ENCODE measurements at places on chromosomes 5 and 9.

DNA sequence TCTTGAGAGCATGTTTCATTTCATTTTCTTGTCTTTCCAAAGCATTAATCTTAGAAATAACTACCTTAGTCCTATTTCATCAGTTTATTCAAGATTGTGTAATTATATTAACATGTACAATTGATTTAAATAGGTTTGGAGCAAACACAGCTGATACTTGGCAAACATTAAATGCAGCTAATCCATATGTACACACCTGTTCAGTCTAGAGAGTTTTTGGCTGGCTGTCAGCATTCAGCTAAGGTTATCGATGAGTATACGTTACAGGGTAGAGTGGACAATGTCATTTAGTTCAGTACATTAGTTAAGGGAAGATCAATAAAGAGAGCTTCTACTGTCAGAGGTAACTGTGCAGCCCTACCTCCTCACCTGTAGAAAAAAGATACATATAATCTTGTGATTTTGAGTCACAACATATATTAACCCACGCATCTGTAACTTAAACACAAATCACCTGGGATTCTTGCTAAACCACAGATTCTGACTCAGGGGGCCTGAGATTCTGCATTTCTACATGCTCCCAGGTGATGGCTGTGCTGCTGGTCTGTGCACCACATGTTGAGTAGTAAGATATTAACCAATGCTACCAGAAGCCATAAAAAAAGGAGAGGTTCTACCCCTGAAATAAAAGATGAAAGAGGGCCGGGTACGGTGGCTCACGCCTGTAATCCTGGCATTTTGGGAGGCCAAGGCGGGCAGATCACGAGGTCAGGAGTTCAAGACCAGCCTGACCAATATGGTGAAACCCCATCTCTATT lies 34.1 kb upstream of the PCA3 start:
- no peak for DNase-seq

DNA sequence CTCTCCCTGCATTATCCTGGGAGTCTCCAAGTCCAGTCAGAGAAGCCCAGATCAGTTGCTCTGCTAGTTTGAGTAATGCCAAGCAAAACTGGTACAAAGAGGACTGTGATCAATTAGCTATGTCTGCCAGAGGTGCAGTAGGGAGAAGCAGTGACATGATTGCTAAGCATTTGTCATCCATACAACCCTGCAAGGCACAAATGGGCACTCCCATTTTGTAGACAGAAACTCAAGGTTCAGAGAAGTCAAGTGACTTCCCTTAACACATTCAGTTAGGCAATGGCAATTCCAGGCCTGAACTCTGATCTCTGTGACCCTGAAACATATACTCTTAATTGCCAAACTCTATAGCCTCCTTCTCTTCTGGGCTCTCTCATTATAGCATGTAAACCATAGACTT lies 34.0 kb downstream of the NDST1 start:
- no peak for DNase-seq

- no peak for DNase-seq
Observed at GRCh38 chr5:53900677-53901076, 340.2 kb downstream of the NDUFS4 start.

DNA sequence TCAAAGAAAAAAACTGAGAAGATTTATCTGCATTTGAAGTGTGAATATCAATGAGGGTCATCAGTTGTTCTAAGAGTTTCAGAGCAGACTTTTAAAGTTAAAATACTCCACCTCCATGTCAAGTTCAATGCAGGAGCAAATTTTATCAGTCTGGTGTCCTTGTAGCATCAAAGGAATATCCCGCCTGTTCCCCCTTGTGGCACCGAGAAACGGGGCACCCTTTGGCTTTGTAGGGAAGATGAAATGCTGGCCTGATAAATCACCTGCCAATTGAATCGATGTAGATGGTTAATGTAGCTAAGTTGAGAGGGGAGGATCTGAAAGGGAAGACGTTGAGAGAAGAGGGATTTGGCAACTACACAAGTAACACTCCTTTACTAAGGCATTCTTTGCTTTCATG lies 714.5 kb downstream of the EFNA5 start:
- no peak for DNase-seq

DNA sequence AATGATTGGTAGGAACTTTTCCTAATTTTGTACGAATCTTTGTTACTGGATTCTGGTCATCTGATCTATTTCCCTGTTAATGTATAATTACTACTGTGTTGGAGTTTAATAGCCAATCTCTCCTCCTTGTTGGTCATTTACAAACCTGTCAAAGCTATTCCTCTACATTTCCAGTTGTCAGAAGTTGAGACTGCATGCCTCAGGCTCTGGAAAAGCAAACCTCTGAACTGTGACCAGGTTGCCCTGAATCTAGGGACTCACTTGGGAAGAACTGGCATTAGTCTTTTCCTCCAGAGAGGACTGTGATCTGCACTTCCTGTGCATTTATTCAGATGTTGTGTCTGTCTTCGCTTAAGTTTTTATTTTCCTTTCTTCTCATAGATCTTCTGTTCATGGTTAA lies 16.1 kb downstream of the PDLIM4 start:
- no peak for DNase-seq

DNA sequence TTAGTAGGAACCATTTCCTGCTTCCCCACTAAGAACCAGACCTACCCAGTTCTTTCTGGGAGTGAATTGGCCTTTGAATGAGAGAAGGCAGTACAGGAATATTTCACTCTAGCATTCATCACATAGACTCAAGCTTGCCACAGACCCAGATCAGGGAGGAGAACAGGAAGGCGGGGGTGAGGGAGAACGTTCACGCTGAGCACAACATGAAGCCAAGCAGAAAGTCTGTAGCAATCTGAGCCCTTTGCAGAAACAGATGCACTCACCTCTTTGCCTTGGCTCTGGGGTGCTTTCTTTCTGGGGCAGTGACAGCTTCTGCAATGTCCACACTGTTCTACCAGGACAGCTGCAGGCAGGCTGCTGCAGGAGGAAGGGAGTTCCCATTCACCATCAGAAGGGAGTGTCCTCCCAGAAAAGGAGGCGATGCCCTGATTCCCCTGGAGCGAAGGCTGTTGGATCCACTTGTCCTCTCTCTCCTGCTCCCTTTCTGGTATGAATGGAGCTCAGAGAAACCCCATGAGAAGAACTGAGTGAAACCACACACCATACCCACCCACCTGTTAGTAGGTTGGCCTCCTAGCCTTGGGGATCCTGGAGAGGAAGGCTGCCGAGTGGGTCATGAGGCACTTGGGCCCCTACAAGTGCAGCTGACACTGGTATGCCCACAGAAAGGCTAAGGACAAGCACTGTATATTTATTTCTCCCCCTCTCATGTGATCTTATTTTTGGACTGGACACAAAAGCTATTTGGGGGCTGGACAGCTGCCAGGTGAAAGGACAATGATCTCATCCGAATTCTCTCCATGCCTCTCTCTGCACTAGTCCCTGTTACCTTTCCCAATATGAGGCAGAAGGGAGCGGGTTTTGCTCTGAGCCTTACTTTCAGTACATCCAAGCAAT lies 11.7 kb upstream of the FGF1 start:
- no peak for DNase-seq

GRCh38 chr5:100469767-100470166 lies 65.4 kb upstream of the FAM174A start:
- DNase-seq, result no peak

DNA sequence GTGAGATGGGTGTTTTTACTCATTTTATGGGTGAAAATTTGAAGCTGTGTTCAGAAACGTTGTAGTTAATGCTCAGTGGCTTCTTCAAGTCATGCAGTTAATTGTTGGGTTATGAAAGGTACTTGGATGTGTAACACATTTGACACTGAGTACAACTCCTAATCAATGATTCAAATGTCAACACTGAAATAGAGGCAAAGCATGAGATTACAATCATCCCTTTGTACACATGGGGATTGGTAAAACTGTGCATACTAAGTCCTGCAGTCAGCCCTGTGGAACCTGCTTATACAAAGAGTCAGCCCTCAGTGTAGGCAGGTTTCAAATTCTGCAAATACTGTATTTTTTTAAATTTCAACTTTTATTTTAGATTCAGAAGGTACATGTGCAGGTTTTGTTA lies 3.3 kb downstream of the ABLIM3 start:
- no peak for DNase-seq

DNA sequence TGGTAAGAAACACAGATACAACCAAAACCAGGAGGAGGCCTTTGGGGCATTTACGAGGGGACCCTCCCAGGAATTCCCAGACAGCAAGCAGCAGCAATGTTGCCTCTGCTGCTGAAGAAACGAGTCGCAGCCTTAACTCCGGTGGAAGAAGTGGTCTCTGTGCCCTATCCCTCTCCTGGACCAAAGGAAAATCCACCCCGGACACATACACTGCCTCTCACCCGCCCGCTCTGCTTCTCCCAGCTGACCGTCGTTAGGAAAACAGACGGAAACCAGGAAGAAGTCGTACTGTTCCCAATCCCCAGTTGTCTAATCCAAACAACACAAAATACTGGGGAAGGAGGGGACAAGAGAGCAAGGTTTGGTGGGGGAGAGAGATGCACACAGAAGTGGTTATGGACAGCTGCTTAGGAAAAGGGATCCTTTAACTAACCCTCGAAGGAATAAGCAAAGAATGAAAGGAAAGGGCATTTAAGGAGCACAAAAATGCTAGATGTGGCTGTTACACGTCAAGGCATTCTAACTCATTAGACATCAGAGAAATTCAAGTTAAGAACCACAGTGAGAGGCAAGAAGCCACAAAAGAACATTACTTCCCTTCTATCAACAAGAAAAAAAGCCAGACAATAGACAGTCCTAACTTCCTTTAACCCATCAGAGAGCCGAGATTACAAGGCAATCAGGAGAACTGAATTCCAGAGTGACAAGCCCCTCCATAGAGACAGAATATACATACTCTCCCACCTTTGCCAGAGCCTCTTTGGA lies 71.9 kb downstream of the ACTL7B start:
- no peak for DNase-seq

- DNase-seq, result no peak
Observed at GRCh38 chr9:71592400-71592799, 175.9 kb downstream of the CEMIP2 start.

DNA sequence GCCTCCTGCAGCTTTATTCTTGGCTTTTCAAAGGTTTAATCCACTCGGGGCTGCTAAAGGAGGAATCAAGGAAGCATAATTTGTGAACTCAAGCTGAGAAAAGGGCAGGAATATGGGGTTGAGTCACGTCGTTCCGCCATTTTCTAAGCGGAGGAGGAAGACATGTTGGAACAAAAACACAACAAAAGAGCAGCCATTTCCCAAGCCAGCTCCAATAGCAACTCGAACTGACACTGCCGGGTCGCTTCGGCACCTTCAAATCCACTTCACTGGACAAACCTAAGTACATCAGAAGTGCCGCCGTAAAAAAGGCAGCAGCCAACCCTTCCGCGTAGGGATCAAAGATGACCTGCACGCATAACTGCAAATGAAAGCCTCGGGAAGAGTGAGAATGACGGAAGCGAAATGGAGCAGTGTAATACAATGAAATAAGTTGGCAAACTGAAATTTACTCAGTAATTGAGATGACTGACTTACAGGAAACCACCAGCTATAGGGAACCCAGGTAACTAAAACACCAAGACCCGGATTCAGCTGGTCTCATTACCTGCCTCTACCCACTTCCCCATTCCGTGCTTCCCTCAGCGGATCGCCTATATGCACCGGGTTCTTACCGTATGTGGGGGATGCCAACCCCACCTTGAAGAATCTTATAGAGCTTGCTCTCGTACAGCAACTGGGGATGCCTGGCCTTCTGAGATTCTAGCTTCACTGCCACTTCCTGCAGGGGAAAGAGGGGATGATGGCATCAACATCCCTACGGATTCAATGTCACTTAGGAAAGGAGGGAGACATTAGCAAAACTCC lies 1.6 kb downstream of the CSNK1A1 start:
- no peak for DNase-seq

DNA sequence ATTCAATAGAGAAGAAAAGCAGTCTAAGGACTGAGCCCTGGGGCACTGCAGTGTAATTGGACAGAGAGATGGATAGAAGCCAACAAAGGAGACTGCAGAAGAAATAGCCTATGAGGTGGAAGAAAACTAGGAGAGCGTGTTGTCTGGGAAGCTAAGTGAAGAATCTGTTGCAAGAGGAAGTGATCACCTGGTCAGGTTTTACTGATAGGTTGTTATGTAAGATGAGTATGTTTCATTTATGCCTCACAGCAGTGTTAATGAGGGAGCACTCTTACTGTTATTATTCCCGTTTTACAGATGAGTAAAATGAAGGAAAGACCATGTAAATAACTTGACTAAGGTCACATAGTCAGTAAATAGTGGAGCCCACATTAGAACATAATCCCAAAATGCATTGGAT lies 80.0 kb upstream of the GRHPR start:
- no peak for DNase-seq

- no peak for DNase-seq
Observed at GRCh38 chr5:131297886-131298285, 34.0 kb downstream of the CDC42SE2 start.

DNA sequence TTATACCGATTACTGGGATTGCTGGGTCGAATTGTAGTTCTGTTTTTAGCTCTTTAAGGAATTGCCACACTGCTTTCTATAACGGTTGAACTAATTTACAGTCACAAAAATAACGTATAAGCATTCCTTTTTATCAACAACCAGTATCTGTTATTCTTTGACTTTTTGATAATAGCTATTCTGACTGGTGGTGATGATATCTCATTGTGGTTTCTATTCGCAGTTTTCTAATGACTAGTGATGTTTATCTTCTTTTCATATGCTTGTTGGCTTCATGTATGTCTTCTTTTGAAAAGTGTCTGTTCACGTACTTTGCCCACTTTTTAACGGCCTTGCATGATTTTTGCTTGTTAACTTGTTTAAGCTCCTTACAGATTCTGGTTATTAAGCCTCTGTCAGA lies 74.4 kb downstream of the FAM174A start:
- DNase-seq, result no peak

GRCh38 chr9:115914291-115914690 lies 239.3 kb upstream of the PAPPA start:
- DNase-seq, result no peak

- DNase-seq, result no peak
Observed at GRCh38 chr9:28779243-28779642, 1206.0 kb upstream of the C9orf72 start.

DNA sequence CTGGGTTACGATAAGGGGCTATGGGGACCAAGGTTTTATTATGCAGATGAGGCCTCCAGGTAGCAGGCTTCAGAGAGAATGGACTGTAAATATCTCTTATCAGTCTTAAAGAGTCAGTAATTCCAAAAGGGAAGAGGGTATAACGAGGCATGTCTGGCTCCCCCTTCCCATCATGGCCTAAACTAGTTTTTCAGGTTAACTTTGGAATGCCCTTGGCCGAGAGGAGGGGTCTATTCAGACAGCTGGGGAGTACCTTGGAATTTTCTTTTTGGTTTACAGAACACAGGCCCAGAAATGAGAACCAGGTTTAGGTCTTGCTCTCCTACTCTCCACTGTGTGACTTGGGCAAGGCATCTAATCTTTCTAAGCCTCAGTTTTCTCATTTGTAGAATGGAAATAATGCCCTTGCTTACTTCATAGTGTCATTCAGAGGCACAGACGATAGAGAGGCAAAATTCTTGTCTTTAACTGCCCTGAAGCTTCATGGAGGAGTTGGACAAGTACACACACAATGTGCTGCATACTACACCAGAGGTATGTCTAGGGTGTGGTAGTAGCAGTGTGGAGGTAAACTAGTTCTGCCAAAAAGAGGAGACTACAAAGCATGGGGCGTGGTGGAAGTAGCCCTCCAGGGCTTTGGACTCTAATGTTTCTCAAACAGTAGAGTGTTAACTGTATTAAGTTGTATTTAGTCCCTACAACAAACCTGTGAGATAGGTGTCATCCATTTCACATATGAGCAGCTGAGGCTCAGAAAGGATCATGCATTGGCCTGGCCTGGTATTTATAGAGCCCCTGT lies 45.5 kb downstream of the IRF1 start:
- no peak for DNase-seq

GRCh38 chr5:39661026-39661779 lies 236.4 kb upstream of the DAB2 start:
- DNase-seq, result no peak

GRCh38 chr5:132883261-132883834 lies 9.9 kb downstream of the LEAP2 start:
- no peak for DNase-seq
